ENCODE measurements at places on chromosomes 4 and X. TPM values are rescaled to one million over a fixed set of nuclear protein-coding genes. Genes with fewer than 3 reads are reported as not detected.

OCIAD1 gene
- 183 TPM for total RNA-seq

TECRL gene
- total RNA-seq: not detected

MAGEA1 gene
- not detected for total RNA-seq

STAG2 gene
- total RNA-seq: 40.9 TPM

NALF2 gene
- total RNA-seq: not detected

- no peak for DNase-seq
Observed at GRCh38 chr4:105998171-105999063, 103.1 kb downstream of the NPNT start.

- peak; percentile 39 for DNase-seq
Observed at GRCh38 chr4:118270492-118270891, 82.3 kb downstream of the PRSS12 start.

DNA sequence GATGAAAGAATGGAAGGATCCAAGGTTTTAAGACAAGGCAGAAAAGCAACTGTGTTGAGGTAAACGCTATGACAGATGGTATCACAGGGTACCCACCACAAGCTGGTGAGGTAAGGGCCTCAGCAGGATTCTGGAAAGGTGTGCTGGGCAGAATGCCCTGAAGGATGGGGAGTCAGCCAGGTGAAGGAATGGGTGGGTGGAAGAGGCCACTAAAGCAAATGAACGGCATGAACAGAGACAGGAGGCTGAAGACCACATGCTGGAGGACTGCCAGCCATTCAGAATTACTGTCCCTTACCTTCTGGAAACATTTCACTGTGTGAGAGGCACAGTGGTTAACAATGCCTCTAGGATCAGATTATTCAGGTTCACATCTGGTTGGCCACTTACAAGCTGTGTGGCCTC is 23.6 kb downstream of the GPRIN3 start:
- no peak for DNase-seq

DNA sequence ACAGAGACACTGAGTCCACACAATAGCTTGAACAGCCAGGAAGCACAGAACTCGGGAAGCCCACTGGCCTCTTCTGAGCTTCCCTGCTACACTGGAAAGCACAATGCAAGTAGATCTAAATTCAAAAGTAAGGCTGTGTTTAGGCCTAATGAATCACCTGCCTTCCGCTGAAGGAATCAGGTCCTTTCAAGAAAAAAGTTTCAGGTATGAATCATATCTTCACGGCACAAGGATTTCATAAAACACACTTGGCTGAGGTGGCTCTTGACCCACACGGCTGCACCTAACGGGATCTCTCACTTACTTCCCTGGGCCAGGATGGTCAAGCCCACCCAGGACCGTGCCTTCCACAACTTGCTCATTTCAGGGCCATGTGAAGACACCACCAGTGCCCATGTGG is 59.3 kb downstream of the IRF2 start:
- no peak for DNase-seq

DNA sequence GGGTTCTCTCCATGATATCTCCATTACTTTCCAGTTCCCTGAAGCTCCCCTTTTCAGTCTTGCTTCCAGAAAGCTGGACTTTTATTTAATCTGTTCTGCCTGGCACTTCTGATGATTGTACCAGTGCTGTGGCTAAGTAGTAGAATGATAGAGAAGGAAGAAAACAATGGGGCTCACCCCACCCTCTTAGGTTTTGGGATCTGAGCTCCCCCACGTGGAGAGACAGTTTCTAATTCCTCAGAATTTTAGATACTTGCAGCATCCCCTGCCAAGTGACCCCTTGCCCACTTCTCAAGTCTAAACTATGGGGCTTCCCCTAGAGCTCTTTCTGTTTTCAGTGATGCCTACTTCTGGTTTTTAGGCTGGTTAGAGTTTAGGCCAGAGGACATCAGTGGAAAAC is 73.9 kb downstream of the GC start:
- no peak for DNase-seq

DNA sequence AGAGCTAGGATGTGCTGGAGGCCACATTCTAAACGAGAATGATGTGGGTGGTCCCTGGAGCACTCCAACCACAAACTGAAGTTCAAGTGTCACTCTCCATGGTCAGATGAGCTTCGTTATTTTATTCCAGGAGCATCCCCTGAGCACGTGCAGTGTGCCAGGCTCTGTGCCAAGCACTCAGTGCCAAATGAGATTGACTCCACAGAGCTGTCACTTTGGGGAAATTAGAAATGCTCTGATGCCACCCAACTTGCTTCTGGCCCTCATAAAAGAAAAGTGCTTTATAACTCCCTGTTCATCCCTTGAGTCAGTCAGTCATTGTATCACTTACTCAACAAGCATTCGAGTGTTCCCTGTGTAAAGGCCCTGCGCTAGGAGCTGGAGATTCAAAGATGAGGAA is 91.2 kb downstream of the RTL5 start:
- no peak for DNase-seq

DNA sequence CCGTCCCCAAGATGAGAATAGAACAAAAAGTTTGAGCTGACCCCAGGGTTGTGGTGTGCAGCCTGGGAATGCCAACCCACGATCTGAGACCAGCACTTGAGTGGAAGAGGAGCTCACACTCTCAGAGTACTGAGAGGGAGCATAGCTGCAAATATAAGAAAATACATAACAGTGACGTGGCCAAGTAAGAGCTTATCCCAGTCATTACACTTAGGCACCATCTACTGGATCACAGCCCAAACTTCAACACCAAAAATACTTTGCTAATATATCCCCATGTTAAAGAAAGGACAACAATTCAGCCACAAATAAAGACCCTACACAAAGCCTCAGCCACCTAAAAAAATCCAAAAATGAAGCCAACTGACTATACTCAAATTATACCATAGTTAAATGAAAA is 33.3 kb upstream of the CXCL6 start:
- DNase-seq: no peak

DNA sequence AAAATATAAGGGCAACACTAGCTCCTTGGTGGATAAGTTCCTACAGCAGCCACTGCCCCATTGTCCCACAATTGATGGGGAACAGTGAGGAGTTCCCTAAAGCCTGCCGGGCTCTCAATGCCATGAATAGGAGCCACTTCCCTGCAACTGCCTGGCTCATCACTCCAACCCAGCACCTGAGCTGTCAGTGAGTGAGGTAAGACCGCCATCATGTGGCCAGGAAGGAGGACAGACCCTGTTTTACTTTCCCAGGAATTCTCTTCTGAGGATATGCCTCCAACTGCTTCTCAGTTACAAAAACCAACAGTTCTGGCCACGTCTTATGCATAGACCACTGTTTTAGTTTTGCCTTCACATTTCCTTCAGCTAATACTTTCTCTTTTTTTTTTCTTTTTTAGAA is 45.5 kb downstream of the SRPX start:
- DNase-seq: peak; percentile 37

GRCh38 chrX:9882669-9883446 is 84.3 kb upstream of the CLDN34 start:
- no peak for DNase-seq

DNA sequence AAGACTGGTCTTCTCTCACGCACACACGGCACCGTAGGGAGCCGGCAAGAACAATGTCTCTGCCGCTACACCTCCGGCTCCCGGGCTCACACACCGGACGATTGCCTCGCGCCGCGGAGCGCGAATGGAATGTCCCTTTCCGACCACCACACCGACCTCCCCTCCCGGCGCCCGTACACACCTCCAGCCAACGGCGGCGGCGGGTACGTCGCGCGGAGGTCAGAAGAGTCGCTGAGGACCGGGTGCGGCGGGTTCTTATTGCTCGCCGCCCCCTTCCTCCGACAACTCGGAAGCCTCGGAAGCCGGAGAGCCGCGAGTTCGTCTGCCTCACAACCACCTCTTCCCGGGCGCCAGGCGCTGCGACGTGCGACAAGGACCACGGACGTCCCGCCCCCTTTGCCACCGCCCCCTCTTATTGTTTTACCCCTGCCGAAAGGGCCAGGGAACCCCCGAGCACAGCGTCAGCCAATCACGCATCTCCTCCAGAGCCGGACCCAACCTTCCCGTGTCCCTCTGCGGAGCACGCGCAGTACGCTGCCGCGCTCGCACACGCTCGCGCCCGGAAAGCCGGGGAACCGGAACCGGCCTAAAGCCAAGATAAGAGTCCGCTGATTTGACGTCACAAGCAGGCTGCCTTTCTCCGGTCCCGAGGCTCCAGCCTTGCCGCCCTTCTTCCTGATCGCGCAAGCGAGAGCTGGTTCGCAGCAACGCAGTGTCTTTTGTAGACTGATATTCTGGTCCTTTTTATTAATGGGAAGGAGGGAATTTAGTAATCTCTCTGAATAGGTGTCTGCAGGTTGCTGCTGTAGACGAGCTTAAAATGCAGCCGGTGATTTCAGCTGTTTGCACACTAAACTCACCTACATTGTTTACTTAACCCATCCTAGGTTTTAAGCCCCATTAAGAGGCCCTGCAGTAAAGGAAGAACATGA is at the start of gene G3BP2:
G3BP2 (minus strand) TSS at position 385 of the 932 bp plus-strand sequence. CDS start 11,386 bp downstream, outside the sequence.
- peak; percentile 86 for DNase-seq

Measured in A172 (cell line).